Spleen (tissue), 13 donors: ENCODE measurements at places on chromosomes 3 and 15.

DNA sequence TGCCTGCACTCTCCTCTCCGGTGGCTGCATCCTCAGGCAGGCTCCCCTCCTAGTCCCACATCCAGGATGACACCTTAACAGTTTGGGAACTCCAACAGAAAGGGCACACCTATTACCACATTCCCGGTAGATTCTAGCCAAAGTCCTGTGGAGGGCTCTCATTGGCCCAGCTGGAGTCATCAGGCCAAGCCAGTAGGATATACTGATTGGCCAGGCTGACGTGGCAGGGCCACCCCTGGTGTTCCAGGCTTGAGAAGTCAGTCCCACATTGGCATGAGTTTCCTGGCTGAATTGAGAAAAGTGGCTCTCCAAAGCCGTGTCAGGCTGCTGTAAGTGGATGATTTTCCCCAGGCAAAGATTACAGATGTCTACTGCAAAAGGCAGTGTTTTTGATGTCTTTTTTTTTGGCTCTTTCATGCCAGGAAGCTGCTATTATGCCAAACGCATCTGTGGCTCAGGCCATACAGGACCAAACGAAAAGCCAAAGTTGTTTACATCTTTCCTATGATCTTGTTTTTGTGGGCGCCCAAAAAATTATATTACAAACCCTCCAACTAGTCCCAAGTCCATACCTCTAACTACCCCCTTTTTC lies 6.6 kb upstream of the BLM start:
- no peak for DNase-seq

DNA sequence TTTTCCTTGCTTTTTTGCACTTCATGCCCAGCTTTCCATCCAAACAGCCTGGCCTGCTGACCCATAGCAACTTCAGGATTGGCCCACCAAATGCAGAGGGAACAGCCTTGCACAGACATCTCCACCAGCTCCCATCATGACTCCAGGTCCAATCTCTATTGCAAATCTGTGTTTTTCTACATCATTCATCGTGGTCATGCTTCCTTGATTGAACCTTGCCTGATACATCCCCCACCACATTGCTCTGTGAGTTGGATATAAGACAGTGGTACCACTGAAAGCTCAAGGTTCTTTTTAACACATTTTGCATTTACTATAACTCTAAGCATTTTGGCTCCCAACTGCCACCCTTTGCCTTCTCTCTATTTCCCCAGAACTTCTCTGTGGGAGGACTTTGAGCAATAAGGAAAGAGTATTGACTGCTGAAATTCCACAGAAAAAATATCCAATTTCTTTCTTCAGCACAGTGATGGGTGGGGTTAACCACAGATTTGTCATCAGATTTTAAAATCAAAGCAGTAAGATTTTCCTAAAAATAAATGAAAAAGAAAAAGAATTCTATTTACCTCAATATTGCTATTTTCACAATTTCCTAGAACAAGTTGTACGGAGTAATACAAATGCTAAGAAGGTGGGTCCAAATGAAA lies 114.6 kb upstream of the GALNT15 start:
- DNase-seq = no peak

- DNase-seq = no peak
These were observed 77.3 kb downstream of the CCR1 start for GRCh38 chr3:46130631-46131310.

DNA sequence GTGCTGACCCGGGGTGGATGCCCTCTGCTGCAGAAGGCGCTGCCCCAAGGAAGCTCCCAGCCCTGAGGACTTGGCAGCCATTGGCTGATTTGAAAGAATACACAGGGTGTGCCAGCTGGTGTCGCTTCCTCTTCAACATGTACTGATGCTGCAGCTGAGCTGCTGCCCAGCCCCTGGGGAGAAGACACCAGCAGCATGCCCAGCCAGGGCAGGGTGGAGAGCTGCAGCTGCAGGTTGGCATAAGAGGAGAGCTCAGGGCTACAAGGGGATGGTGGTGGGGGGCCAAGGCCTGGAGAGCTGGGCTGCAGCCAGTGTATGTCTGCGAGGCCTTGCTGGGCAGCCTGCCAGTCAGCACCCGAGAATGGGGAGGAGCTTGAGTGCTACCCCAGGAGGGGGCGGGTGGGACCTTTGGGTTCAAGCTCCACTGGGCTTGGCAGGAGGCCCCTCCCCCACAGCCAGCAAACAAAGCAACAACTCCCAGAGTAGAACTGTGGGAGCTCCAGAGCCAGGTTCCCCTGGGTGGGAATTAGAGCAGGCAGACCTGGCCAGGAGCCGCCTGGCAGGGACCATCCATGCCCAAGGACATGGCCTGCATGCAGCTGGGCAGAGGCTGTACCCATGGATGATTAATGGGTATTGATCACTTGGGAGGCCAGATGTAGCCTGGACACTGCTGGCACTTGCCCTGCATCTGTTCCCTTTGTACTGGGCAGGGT lies 9.2 kb upstream of the SEMA4B start:
- peak; percentile 94 for DNase-seq

- DNase-seq = no peak
These were observed 165.5 kb downstream of the NECTIN3 start for GRCh38 chr3:111236836-111237713.

GRCh38 chr3:130242850-130243569 lies 102.5 kb upstream of the COL6A5 start:
- DNase-seq = no peak

GRCh38 chr3:174483254-174483653 lies 375.9 kb upstream of the NAALADL2 start:
- DNase-seq = no peak

DNA sequence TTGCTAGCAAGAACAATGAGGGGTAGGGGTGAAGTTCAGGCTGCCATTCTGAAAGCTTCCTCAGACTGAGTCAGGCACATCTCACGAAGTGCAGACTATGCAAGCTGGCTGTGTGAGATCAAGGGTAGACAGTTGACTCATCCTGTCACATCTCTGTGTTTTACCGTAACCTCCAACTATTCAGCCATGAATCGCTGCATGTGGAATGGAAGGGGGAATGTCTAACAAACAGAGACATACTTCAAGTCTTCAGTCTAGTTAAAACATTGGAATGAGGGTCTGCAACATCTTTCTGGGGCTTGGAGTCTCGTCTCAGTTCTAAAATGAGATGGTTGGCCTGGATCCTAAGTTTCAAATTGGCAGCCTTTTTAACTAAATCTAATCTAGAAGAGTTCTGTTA lies 25.9 kb downstream of the AGTR1 start:
- no peak for DNase-seq
